ENCODE measurements at places on chromosomes 2 and 18.
A peak's percentile ranks its signal among the peaks of the same experiment; 100 is the strongest.

- DNase-seq = no peak
Measured at GRCh38 chr18:41657189-41657588, 297.8 kb upstream of the PIK3C3 start.

- no peak for DNase-seq
Measured at GRCh38 chr2:128356127-128356526, 37.5 kb upstream of the HS6ST1 start.

- DNase-seq = peak; percentile 24
Measured at GRCh38 chr2:19883486-19883885, 18.3 kb downstream of the TTC32 start.

GRCh38 chr2:239689410-239689809 lies 288.6 kb upstream of the HDAC4 start:
- peak; percentile 22 for DNase-seq

- no peak for DNase-seq
Measured at GRCh38 chr2:6846540-6846939, 19.2 kb downstream of the CMPK2 start.

DNA sequence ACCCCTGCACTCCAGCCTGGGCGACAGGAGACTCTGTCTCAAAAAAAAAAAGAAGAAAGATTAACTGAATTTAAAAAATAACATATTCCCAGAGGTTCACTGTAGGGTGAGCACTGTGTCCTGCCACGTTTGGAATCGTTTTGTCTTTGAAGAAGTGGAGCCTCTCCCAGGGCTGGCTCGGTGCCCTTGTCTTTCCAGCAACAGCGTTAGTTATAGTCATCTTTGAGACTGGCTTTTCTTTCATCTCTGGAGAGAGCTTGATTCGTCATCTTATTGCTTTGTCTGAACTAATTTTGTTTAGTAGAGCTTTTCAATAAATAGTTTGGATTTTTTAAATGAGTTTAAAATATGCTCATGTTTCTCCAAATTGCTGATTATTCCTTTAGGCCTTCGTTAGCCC lies 50.5 kb downstream of the IMPA2 start:
- no peak for DNase-seq

Data from ecto neural progenitor cell (in vitro differentiated cells).